ENCODE measurements at places on chromosomes 12 and 14.

GRCh38 chr14:68637106-68638021, 155.5 kb downstream of the ZFP36L1 start:
- DNase-seq: no peak

GRCh38 chr14:101496776-101497683, 64.3 kb upstream of the DIO3 start:
- DNase-seq: no peak

GRCh38 chr14:80930095-80930494, 11.4 kb downstream of the CEP128 start:
- no peak for DNase-seq

DNA sequence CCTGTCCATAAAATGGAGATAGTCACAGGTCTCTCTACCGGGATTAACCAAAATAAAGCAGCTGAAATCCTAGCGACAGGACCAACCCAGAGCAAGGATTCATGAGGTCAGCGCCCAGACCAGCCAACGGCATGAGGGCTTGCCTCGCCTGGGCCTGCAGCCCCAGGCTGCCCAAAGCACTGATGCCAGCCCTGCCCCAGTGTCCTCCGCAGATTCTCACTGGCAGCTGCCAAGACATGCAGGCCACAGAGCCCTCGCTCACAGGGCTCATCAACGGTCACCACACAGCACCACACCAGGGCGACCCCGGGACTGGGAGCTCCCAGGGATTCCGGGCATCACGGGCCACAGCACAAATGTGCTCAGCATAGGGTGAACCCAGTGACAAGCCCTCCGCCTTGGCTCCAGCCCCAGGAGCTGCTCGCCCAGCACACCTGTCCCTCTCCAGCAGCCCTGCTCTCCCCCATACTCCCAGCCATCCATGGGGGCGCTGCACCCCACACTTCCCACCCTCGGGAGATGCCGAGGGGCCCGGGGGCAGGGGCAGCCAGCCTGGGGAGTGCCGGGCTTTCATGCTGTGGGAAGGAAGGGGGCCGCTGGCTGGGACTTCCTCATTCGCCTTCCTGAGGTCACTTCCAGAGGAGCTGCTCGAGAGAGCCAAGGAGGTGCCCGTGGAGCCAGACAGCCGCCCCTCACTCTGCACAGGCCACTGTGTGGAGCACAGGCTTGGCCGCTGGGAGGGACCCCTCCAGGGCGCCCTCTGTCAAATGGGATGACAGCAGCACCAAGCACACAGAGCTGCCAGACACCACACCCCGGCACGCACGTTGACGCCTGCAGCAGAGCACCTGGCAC, 14.1 kb downstream of the RAB35 start:
- DNase-seq: no peak

GRCh38 chr12:58011676-58012075, 70.3 kb downstream of the ATP23 start:
- no peak for DNase-seq

- DNase-seq: no peak
Measured at GRCh38 chr12:59833408-59833807, 237.6 kb downstream of the SLC16A7 start.

- DNase-seq: no peak
Measured at GRCh38 chr12:4091016-4091743, 182.4 kb upstream of the CCND2 start.

GRCh38 chr12:132338311-132338710, 8.9 kb upstream of the GALNT9 start:
- no peak for DNase-seq

Measured in NCI-H524 treated with DMSO at 0.1 percent for 48 hours (cell line).